CD4-positive, alpha-beta T cell treated with Interferon alpha-2 for 1 hour (primary cell): ENCODE measurements at places on chromosomes 3 and 15.
A peak's percentile ranks its signal among the peaks of the same experiment; 100 is the strongest.

- DNase-seq: peak; percentile 100
Measured at GRCh38 chr3:157174649-157175498, 14.9 kb upstream of the CCNL1 start.

- DNase-seq: no peak
Measured at GRCh38 chr15:87860743-87861142, 395.8 kb downstream of the NTRK3 start.

- no peak for DNase-seq
Measured at GRCh38 chr3:49734752-49735151, 11.0 kb upstream of the GMPPB start.

DNA sequence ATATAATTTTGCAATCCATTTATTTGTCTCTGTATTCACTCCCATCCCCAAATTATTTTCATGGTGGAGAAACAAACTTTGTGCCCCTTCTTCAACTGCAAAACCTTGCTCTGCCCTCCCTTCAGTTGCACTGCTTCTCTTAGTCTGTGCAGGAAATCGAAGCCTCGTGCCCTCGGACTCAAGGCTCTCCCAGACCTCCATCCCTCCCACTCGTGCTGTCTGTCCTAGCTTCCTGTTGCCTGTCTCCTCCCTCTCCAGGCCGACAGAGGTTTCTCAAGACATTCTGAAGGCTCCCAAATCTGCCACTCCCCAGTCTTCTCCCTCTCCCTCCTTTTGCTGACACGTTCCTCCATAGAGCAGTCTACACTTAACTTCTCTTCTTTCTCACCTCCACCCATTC, 177.6 kb downstream of the PDZRN3 start:
- DNase-seq: no peak

- no peak for DNase-seq
Measured at GRCh38 chr3:73437828-73438227, 186.9 kb downstream of the PDZRN3 start.

DNA sequence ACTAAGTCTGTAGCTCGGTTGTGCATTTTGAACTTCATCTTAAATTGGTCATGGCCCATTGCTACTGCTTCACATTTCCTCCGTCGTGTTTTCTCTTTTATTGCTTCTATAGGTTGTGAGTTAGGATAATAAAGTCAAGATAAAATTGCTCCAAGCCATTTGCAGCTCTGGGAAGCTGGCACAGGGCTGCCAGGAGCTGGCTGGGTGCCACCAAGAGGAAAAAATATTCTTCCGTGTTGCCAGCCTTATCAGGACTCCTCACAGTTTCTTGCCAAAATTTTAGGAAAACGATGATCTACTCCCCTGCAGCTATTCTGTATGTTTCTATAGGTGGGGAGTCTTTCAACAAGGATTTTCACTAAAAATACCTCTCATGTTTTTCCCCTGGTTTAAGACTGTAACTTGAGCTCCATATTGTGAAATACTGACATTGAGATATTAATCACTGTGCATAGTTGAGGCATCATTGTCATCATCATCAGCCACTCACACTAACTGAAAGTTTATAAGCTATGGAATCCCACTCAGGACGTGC, 55.4 kb upstream of the PIAS1 start:
- no peak for DNase-seq

DNA sequence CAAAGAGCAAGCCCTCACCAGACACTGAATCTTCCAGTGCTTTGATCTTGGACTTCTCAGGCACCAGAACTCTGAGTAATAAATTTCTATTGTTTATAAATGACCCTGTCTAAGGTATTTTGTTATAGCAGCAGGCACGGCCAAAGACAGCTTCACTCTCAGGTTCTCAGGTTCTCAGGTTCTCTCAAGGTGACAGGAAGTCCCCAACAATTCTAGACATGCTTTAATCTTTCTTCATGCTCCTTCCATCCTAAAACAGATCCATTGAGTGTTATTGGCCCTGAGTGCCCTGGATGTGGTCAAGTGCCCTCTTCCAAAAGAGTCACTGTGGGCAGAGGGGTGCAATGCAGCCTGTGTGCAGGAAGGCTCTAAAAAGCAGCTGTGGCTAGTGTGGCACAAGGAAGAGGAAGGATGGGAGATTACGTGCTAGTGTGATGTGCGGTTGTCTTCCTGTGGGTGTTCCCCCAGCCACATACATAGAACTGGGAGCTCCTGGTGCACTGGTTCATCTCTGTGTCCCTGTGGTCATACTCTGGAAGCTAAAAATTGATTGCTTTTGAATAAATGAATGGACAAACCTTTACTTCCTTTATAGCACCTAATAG, 11.0 kb upstream of the RAB7A start:
- DNase-seq: peak; percentile 40

DNA sequence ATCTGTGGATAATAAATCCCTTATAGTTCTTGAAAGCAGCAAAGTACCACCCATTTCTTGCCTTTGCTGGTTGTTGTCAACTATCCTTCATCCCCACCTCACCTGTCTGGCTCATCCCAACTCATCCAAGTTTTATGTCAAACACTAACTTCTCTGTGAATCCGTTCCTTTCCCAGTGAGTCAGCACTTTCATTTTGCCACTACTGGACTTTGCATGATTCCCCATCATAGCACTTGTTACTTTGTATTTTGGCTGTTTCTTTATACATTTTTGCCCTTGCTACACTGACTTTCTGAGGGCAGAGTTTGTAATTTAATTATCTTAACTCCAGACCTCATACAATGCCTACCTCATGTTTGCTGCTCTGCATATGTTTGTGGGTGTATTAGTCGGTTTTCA, 90.8 kb upstream of the RORA start:
- no peak for DNase-seq

- DNase-seq: no peak
Measured at GRCh38 chr3:87009271-87009670, 18.3 kb upstream of the VGLL3 start.

GRCh38 chr15:90606641-90607040, 76.9 kb downstream of the CRTC3 start:
- DNase-seq: no peak

GRCh38 chr3:111283165-111283564, 211.5 kb downstream of the NECTIN3 start:
- DNase-seq: no peak

DNA sequence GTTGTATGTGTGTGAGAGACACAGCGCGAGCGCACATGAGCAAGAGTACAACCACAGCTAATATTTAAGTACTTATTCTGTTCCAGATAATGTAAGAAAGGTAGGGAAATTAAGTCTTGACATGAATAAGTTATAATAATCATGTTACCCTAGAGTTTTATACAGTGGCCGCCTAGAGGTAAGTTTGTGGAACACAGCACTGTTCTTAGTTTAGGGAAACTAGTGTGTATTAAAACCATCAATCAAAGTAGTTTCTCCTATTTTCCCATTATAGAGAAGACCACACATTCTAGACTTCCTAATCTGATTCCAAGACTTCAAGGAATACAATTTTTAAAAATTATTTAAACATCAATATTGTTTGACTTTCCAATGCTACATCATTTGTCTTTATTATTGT, 9.5 kb downstream of the ALDH1A2 start:
- no peak for DNase-seq

DNA sequence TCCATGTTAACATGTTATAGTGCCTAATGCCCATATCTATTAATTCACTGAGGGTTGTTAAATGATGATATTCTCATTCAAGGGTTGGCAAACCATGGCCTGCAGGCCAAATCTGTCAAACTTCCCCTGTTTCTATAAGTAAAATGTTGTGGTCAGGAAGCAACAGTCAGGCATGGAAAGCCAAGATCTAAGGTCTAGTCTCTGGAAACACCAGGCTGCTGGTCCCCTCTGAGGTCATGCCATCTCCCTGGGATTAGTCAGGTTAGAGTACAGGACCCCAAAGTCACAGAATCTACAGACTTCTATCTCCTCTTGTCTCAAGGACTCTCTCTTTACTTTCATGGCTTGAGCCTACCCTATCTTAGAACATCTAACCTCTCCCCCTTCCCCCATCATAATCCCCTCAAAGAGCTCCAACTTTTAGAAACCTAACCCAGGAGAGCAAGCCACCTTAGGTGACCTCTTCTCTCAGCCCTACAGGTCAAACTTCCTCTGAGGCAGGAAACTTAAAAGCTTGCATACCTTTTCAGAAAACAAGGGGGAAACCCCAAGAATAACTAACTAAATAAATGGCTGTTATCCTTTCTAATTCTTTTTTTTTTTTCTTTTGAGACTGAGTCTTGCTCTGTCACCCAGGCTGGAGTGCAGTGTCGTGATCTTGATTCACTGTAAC, 15.3 kb upstream of the HERC1 start:
- DNase-seq: no peak

- peak; percentile 38 for DNase-seq
Measured at GRCh38 chr15:75200765-75201615, 692 bp upstream of the C15orf39 start.

GRCh38 chr3:9020426-9020825, 57.2 kb upstream of the RAD18 start:
- no peak for DNase-seq

GRCh38 chr3:25229586-25229985, 198.5 kb upstream of the RARB start:
- no peak for DNase-seq

DNA sequence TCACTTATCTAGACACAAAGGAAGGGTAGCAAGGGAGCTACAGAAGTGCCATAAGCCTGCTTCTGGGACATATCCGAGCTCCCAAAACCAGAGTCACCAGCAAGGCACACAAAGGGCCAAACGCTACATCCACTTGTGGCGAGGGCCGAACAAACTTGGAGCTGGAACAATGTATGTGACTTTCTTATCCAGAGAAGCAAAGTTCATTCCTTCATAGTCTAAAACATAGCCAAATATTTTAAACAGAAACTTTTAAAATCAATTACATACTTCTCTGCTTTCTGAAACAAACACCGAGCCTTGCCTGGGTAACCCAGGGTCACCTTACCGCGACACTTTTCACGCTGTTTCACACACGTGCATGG, 15.9 kb downstream of the ZXDC start:
- DNase-seq: no peak

- DNase-seq: no peak
Measured at GRCh38 chr15:31024330-31024729, 32.9 kb upstream of the MTMR10 start.
